ENCODE measurements at places on chromosomes 3 and 15.

DNA sequence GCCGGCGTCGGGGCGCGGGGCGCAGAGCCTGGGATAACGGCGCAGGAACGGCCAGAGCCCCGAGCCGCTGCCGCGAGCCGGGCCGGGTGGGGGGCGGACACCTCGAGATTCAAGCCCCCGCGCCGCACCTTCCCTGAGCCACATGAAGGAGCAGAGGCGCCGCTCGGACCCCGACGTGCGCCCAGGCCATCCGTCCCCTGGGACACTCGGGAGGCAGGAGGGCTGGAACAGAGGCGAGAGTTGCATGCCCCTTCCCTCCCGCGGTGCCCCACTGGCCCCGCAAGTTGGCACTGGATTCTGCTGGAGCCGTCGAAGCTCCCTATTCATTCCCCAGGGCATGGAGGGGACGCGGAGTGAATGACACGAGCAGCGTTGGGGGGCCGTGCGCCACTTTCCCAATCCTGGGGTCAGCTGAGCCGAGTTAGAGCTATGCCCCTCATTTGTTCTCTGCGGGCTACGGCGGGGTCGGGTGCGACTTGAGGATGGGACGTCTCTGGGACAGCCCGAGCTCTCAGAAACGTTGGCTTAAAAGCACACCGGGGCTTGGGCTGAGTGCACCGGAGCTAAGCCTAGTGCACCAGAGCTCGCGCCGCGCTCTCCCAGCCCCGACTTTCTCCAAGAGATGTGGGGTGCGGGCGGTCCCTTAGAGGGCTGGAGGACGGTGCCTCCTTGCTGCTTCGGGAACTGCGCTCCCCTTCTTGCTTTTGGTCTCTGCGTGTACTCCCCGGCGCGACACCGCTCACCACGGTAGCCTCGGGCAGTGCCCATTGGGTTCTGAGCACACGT, 588 bp downstream of the SLC6A1 start:
- DNase-seq, result no peak

DNA sequence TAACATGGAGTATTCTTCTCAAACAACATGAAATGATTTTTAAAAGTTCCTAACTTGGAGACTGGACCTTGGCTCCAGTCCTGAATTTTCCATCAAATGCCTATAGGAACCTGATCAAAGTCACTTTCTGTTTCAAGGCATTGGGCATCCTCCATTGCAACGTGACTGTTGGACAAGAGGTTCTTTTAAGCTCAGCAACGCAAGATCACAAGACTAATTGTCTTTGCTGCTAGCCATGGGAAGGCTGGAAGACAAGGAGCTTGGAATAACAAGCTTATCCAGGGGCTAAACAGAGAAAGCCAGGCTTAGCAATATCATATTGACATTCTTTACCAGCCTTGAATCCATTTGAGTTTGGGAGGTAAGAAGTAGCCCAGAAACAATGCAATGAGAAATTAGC, 48.3 kb downstream of the SST start:
- no peak for DNase-seq

GRCh38 chr15:65862682-65863081, 6.6 kb upstream of the RAB11A start:
- no peak for DNase-seq

- DNase-seq, result no peak
Observed at GRCh38 chr3:135784557-135784956, 181.0 kb upstream of the PPP2R3A start.

- DNase-seq, result no peak
Observed at GRCh38 chr3:129312671-129313414, 34.2 kb downstream of the HMCES start.

DNA sequence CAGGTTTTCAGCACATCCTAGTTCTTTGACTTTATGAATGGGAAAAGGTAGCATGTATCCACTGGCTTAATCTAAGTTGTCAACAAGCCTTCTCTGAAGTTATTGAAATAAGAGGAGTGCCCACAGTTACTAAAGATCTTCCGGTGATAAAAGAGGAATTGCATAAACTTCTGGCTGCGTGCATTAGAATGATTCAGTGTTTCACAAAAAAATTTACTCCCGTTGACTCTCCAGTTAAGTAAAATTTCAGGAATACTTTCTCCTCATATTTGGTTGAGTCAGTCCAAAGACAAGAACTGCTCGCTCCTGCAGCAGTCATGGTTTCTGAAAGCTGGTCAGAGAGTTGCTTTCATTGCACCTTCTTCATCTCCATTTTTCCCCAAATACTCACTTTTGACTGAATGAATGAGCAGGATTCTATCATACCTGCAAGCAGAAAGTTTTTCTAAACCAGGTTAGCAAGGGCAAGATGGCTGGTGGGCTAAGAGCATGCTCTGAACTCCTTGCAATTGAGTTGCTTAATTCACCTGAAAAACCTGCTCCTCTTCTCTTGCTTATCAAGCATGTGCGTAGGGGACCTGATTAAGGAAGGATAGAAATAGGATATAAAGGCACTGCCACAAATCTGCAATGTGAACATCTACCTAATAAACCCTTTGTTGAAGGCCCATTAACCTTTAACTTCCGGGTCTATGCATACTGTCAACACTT, 64.2 kb upstream of the TIMP4 start:
- DNase-seq, result no peak

DNA sequence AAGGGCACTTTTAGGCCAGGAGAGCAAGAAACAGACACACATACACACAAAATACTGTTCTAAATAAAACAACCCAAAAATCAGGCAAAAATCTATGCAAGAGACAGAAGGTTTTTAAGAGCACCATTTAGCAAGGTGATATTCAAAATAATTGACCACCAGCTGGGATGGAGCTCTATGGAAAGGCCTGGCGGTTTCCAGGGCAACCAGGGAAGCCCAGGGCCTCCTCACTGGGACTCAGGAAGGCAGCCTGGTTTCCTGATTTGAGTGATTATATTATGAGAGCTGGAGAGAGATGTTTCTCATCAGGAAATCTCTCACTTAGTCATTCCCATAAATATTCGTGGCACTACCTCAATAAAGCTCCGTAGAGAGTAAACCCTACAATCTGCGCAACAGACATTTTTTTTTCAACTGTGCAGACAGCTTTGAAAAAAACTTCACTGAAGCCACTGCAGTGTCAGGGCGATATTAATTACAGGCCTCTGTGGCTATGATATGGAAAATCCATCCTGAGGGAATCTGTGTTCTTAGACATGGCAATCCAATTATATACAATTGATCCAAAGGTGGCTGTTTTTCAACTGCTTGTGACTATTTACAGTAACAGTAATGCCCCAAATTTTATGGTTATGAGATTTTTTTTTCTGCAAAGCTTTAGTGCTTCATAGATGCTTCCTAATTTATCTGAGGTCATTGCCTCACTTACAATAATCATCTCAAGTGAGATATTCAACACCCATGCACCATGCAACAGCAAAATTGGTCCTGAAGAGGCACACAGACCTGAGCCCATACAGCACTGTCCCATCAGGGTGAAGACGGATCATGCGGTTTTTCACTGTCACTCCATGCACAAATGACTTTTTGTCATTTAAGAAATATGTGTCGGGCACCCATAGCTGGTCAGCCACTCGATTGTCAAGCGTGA, 152.1 kb downstream of the GABRB3 start:
- DNase-seq, result no peak

Measured in stimulated activated CD8-positive, alpha-beta memory T cell treated with anti-CD3 and anti-CD28 coated beads, Interleukin-4, amount 100 ng/mL, for 1 hour (primary cell).